ENCODE measurements at places on chromosomes 11 and 22. TPM values are rescaled to one million over a fixed set of nuclear protein-coding genes. Genes with fewer than 3 reads are reported as not detected.

DNA sequence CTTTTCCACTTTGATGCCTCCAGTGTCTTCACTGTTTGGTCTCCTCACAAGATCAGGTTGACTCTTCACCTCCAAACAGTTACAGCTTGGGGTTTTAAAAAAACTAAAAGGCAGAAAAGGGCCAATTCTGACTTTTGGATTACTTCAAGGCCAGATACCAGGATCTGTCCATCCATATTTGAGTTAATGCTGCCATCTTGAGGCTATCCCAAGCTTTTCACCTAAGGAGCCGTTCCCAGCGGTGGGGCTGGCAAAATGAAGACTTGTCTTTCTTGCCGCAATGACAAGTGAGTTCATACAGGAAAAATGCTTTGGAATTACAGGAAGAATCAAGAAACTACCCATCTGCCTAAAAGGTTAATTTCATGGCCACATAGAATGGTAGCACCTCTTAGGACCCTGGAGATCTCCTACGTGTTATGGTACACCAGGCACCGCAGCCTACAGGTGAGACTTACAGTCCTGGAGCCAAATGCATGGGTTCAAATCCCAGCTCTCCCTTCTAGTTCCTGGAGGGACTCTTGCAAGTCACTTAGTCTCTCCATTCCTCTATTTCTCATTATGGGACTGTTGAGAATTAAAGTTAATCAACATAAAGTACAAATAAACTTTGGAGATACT, 6.0 kb upstream of the OR5B21 start:
- peaks cover 6% of the 10 kb centered on the region for H3K27me3 ChIP-seq
- H3K4me1 ChIP-seq, result no peaks in the 10 kb centered on the region
- no peak overlapping the region for H3K27ac ChIP-seq
- DNase-seq, result peak; percentile 45

- no peak overlapping the region for H3K27ac ChIP-seq
- H3K36me3 ChIP-seq, result no peaks in the 10 kb centered on the region
- no peaks in the 10 kb centered on the region for H3K27me3 ChIP-seq
- no peak overlapping the region for H3K4me3 ChIP-seq
- H3K4me1 ChIP-seq, result no peaks in the 10 kb centered on the region
Measured at GRCh38 chr22:40022536-40023240, 27.9 kb downstream of the FAM83F start.

- H3K27me3 ChIP-seq, result no peaks in the 10 kb centered on the region
- peak overlapping the region; percentile 92 for H3K27ac ChIP-seq
- H3K36me3 ChIP-seq, result no peaks in the 10 kb centered on the region
- peaks cover 72% of the 10 kb centered on the region for H3K4me1 ChIP-seq
Measured at GRCh38 chr11:65486570-65487466, 12.0 kb upstream of the MALAT1 start.

KRTAP5-7 gene
- not detected for total RNA-seq

DNA sequence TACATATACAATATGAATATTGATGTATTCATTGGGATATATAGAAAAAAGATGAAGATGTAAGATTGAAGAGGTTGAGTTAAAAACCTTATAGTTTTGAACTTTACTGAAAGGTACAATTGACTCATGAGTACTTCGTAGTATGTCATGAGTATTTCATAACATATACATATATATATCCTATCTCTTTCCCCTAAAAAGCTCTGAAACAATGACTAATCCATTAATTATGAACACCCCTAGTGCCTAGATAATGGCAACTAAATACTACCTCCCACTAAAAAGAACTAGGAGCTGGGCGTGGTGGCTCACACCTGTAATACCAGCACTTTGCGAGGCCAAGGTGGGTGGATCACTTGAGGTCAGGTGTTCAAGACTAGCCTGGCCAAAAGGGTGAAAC, 31.5 kb downstream of the SLC35F2 start:
- no peak for DNase-seq
- no peak overlapping the region for H3K4me3 ChIP-seq
- H3K27me3 ChIP-seq, result no peaks in the 10 kb centered on the region
- no peaks in the 10 kb centered on the region for H3K36me3 ChIP-seq

RBM7 gene
- total RNA-seq, result 24.2 TPM

DNA sequence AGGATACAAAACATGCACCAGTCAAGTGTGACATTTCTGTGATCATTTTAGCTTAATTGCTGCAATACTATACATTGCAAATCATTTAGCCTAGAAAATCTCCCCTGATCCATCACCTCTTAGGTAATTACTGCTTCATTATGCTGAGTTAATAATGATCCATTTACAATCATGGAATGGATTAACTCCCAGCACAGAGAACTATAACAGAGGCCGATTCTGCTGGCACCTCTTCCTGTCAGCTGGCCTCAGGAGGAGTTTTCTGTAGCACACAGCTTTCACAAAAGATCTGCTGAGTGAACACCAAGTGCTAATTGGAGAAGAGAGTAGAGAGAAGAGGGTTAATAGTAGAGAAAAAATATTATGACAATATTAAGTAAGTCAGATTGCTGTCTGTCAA, 591.8 kb upstream of the KIRREL3 start:
- DNase-seq, result no peak
- H3K27me3 ChIP-seq, result no peaks in the 10 kb centered on the region
- no peak overlapping the region for H3K4me3 ChIP-seq
- H3K36me3 ChIP-seq, result no peaks in the 10 kb centered on the region
- no peak overlapping the region for H3K27ac ChIP-seq
- H3K4me1 ChIP-seq, result no peaks in the 10 kb centered on the region

GPHA2 gene
- total RNA-seq, result not detected

DNA sequence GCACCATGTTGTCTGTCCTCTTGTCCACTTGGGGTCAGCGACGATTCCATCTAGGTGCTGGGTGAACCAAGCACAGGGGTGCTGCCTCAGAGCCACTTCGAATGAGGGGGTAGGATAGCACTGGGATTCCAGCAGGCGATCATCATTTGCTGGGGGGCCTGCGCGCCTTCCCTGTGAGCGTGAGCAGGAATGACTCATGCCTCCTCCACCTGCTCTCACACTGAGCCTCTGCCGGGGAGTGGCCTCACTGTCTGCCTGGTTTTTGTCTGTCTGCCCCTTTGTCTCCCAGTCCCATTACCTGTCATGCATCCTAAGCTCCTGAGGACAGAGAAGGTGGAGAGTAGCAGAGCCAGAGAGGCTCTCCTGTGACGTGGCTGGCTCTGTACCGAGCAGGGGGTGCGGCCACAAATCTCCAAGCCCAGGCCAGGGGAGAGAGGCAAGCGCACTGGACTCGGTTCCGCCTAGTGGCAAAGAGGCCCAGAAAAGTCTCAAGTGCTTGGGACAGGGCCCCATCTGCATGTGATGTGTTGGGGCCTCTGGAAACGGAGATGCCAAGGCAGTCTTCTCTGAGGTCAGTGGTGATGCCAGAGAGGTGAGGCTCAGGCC, 30.8 kb downstream of the RSPH14 start:
- no peak for DNase-seq
- H3K4me3 ChIP-seq, result no peak overlapping the region
- peaks cover 90% of the 10 kb centered on the region for H3K36me3 ChIP-seq
- H3K27ac ChIP-seq, result no peak overlapping the region

DNA sequence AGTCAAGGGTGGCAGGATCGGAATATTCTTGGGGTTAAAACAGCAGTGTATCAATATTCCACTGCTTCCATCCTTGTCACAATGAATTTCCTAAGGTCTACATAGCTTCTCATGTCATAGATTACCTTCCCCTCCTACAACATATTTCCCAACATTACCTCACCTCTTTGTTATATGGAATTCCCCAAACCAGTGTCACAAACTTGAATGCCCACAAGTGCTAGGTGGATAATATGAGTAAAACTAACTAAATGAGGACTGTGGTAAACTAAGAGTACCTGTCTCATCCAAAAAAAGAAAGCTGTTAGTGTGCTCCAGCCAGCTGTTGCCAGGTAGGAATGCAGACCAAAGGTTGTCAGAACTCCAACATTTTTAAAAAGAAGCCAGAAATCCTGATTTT, 17.0 kb upstream of the NUCB2 start:
- H3K4me3 ChIP-seq, result no peak overlapping the region
- H3K27ac ChIP-seq, result no peak overlapping the region
- H3K36me3 ChIP-seq, result no peaks in the 10 kb centered on the region
- H3K27me3 ChIP-seq, result no peaks in the 10 kb centered on the region
- no peak for DNase-seq

- no peak for DNase-seq
- H3K36me3 ChIP-seq, result no peaks in the 10 kb centered on the region
- H3K27ac ChIP-seq, result no peak overlapping the region
Measured at GRCh38 chr11:120524536-120525085, 13.1 kb downstream of the GRIK4 start.

RASGRP2 gene
- total RNA-seq, result 0.08 TPM

- no peaks in the 10 kb centered on the region for H3K27me3 ChIP-seq
- no peak overlapping the region for H3K4me3 ChIP-seq
- no peak overlapping the region for H3K27ac ChIP-seq
- H3K36me3 ChIP-seq, result no peaks in the 10 kb centered on the region
Measured at GRCh38 chr22:32815943-32816342, 14.4 kb downstream of the TIMP3 start.

GRCh38 chr11:9104580-9104979, 13.2 kb upstream of the SCUBE2 start:
- no peaks in the 10 kb centered on the region for H3K36me3 ChIP-seq
- no peak for DNase-seq
- no peak overlapping the region for H3K4me3 ChIP-seq
- H3K27ac ChIP-seq, result no peak overlapping the region
- H3K4me1 ChIP-seq, result no peaks in the 10 kb centered on the region

GRCh38 chr11:82038154-82038553, 695.5 kb downstream of the FAM181B start:
- no peaks in the 10 kb centered on the region for H3K36me3 ChIP-seq
- DNase-seq, result no peak
- no peak overlapping the region for H3K27ac ChIP-seq
- H3K4me1 ChIP-seq, result no peaks in the 10 kb centered on the region
- no peak overlapping the region for H3K4me3 ChIP-seq

DNA sequence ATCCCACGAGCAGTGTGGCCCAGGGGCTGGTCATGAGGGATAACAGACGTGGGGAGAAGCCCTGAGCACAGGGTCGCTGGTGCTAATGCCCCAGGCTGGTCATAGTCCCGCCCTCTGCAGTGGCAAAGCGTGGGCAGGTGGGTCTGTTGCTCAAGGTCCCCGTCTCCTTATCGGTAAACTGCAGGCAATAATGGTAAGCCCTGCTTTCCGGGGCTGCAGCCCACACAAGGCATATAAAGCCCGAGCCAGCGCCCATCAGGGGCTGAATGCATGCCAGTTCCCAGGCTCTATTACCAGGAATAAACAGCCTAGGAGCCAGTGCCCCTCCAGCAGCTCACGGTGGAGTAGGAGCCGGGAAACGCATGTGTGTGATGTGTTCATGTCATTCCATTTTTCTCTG, 261.0 kb downstream of the BRD1 start:
- no peaks in the 10 kb centered on the region for H3K4me1 ChIP-seq
- DNase-seq, result no peak
- no peaks in the 10 kb centered on the region for H3K27me3 ChIP-seq
- H3K36me3 ChIP-seq, result no peaks in the 10 kb centered on the region
- no peak overlapping the region for H3K27ac ChIP-seq
